ENCODE measurements at places on chromosomes 5 and 9.

GRCh38 chr5:134466241-134467069 is 54.8 kb upstream of the CDKN2AIPNL start:
- peak; percentile 70 for DNase-seq

DNA sequence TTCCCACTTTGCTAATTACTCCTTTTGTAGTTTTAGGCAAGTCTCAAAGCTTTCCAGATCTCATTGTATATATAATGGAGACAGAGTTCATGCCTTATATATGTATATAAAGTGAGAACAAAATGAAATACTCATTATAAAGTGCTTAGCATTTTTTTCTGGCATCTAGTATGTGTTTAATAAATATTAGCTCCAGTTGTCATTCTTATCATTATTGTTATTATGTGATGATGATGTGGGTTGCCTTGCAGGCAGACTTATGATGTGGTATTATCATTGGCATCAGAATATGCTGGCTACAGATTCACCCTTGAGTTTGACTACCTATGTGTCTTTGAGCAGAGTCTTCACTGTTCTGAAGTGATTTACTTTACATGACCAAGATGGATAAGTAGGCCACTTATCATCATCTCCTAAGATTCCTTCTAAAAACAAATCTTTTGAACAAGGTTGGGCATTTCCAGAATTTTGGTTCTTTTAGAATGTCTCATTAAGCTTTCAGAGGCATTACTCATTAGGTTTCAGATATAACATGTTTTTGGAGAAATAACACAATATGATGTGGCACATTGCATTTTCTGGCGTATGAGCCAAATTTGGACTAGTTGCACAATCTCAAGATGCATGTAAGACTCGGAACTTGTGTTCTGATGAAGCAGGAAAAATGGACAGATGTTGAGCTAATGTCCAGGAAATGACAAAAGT is 145.6 kb upstream of the TNC start:
- DNase-seq: no peak

DNA sequence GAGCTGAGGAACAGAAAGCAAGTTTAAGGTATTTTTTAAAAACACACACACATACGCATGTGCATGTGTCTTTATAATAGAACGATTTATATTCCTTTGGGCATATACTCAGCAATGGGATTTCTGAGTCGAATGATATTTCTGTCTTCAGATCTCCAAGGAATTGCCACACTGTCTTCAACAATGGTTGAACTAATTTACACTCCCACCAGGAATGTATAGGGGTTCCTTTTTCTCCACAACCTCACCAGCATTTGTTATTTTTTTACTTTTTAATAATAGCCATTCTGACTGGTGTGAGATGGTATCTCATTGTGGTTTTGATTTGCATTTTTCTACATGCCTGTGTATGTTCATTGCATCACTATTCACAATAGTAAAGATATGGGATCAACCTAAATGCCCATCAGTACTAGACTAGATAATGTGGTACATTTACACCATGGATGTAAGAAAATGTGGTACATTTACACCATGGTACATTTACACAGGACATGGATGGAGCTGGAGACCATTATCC is 60.3 kb upstream of the MAP3K1 start:
- DNase-seq: no peak

- DNase-seq: no peak
Measured at GRCh38 chr5:150073677-150074076, 12.7 kb downstream of the CSF1R start.

GRCh38 chr9:113598451-113598850 is 134.9 kb downstream of the RGS3 start:
- no peak for DNase-seq

- no peak for DNase-seq
Measured at GRCh38 chr5:160230686-160231527, 1.6 kb downstream of the FABP6 start.

DNA sequence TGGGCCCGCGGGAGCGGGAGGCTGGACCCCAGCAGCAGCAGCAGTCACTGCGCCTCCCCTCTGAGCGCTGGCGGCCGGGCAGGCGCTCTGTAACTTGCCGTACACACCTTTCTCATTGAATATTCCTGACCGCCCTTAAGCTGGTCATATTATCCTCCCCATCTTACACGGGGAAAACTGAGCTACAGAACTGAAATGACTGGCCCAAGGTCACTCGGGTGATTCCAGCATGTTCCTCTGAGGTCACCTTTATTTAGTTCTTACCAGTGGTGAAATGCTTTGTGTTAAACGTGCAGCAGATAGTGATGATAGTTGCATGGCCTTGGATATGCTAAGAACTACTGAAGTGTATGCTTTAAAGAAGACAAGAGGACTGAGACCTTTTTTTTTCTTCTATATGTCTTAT is 607 bp downstream of the UQCRQ start:
- no peak for DNase-seq

DNA sequence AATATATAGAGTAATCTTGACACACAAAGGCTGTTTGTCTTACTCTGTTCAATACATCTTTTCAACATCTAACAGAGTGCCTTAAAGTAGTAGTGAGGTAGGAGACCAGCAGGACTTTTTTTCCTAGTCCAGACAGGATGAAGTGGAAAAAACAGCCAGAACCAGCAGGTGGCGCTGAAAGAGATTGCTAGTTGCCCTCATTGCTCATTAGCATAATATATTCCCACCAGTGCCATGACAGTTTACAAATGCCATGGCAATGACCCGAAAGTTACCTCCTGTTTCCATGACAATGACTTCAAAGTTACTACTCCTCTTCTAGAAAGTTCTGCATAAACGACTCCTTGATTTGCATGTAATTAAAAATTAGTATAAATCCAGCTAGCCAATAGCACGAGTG is 387.4 kb downstream of the ACTL7B start:
- DNase-seq: no peak

GRCh38 chr9:107018861-107019545 is 156.0 kb downstream of the ZNF462 start:
- no peak for DNase-seq

DNA sequence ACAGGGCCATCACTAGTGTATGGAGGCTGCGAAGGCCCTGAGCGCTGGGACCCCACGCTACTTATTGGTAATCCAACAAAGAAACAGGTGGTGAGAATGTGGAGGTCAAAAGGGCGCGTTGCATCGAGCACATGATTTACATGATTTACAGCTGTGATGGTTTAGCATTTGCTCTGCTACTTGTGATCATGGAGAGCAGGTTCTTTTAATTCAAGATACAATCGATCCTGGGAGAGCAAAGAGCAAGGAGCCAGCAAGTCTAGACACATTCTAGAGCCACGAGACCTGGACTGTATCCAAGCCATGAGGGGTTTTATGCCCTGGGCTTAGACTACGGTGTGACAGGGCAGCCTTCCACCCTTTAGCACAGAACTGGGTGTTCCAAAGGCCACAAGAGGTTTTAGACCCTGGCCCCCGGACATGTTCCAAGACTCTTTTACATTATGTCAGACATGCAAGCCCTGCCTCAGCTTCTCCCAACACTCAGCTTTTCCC is 47.0 kb upstream of the CLK4 start:
- DNase-seq: no peak

DNA sequence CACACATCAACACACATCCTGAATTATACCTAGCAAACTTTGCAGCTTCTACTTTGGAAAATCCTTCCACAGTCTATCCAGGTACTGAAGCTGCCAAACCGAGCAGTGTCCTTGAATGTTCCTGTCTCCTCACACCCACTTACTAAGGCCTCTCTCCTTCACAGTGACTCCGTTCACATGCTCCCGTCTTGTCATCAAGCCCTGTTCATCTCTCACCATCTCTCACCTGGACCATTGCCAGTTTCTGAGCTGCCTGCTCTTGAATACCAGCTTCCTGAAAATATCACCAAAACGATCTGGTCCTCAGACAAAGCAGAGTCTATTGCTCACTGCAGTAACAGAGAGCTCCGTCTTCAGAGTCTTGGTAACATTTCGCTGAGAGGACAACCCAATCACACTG is 57.4 kb downstream of the GCNT1 start:
- DNase-seq: no peak

GRCh38 chr5:59483971-59484472 is 409.5 kb downstream of the PDE4D start:
- no peak for DNase-seq

GRCh38 chr9:76341616-76342015 is 52.6 kb downstream of the RFK start:
- no peak for DNase-seq

DNA sequence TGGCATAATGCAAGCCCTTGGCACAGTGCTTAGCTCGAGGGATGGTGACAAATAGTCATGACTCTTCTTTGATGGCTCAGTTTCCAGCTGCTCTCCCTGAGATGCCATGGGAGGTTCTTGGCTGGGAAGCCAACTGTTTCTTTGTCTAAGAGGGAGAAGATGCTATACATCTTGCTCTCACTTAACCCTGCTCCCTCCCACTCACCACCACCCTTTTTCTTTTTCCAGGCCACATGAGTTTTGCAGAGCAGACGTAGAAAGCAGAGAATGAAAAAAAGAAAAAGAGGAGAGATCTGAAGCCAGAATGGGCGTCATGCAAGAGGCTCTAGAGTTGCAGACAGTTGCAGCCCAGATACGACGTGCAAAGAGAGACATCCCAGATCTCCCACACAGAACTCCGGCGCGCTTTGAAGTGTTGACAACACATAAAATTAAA is 160.5 kb downstream of the FGF18 start:
- DNase-seq: peak; percentile 43

DNA sequence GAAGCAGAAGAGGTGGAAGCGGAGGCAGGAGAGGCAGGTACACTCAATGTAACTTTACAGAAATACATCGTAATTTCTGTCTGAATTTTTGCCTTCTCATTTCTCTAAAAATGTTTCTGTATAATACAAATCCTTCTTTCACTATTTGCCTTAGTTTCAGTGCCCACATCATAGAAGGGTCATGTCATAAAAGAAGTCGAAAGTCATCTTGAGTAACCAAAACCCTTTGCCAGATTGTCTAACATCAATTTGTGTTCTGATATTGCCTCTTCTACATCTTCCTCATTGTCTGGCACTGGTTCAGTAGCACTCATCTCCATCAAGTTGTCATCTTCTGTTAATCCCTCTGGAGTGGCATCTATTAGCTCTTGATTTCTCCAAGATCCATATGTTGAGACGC is 6.2 kb upstream of the CYFIP2 start:
- no peak for DNase-seq

DNA sequence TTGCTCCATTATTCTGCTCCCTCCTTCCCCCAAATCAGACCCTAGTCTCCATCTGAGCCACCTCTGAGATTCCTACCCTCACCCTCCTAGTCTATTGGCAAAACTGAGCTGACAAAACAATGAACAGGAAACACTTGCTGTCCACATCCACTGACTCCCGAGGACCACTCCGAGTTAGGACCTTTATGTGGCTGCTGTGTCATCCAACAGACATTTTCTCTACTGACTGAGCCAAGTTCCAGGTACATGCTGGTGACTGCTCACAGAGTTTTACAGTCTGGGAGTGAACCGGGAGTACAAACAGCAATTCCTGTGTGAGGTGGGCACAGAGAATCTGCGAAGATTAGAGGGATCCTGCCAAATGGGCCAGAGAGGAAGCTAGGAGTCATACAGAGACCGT is 39.2 kb downstream of the CFAP90 start:
- no peak for DNase-seq

DNA sequence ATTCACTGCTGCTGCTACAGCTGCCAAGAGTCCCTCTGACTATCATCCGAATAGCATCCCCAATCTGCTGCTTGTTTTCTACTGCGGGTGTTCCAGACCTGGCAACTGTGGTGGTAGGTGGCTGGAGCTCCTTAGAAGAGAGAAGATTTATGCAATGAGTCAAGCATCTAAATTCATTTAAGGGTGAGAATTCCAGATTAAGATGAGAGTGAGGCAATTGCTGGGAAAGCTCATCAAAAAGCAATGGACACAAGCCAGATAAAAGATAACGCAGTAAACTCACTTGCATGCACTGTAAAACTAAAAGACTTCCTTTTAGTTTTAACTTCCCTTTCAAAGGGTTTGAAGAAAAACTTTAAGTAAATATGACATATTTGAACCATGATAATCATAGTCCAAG is 3.9 kb downstream of the PLK2 start:
- no peak for DNase-seq

- no peak for DNase-seq
Measured at GRCh38 chr9:107102011-107102410, 181.1 kb upstream of the RAD23B start.

DNA sequence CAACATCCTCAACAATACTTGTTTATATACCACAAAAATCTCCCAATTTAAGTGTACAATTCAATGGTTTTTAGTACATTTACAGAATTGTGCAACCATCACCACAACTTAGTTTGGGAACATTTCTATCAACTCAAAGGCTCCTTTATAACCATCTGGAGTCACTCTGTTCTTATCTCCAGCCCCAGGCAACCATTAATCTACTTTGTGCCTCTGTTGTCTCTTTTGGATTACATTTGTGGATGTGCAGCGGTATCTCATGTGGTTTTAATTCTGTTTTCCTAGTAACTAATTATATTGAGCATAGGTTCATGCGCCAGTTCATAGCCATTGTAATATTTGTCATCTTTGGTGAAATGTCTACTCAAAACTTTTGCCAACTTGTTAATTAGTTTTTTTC is 14.4 kb downstream of the ADAMTS19 start:
- no peak for DNase-seq

- no peak for DNase-seq
Measured at GRCh38 chr5:61613679-61614078, 281.6 kb downstream of the ZSWIM6 start.

DNA sequence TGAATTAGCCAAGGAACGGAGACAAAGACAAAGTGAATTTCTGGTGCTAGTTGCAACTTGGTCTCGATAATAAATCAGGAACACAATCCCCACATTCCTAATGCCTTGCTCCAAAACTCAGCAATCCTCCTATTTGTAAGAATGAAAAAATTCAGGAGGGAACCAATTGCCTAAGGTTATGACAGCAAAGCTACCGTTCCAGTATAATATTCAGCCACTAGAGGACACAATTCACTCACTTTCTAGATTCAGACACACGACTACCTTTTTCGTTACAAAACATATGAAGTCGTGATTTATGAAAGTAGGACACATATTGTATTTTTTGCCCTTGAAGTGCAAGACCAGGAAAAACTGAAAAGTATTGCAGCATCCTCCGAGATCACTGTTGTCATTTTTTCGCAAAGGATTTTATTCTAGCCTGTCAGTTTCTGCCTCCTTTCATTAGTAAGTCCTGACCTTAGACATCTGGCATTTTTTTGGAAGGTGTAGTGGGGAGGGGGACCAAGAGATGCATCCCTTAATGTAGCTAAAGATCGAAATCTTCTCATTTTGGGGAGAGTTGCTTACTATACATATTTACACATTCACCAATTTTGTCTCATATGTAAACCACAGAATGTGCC is 133.1 kb downstream of the DOCK8 start:
- peak; percentile 14 for DNase-seq

GRCh38 chr5:171419688-171420430 is 412 bp downstream of the FGF18 start:
- DNase-seq: no peak

DNA sequence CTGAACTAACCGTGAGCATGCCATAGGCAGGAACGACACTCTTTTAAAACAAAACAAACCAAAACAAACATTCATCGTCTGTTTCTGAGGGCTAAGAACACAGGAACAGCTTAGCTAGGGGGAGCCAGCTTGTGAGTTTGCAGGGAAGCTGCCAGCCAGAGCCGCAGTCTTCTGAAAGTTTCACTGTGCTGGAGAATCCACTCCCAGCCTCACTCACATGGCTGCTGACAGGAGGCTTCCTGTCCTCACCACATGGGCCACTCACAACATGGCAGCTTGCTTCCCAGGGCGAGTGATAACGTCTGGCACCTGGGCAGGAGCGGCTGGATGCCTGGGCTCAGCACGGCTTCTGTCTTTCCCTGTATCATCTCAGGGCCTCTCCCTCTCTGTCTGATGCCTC is 275.2 kb downstream of the MSX2 start:
- DNase-seq: no peak

GRCh38 chr9:35962126-35962906 is 4.4 kb upstream of the OR2S2 start:
- no peak for DNase-seq
